ENCODE measurements at places on chromosomes 3 and 15.
A peak's percentile ranks its signal among the peaks of the same experiment; 100 is the strongest.

DNA sequence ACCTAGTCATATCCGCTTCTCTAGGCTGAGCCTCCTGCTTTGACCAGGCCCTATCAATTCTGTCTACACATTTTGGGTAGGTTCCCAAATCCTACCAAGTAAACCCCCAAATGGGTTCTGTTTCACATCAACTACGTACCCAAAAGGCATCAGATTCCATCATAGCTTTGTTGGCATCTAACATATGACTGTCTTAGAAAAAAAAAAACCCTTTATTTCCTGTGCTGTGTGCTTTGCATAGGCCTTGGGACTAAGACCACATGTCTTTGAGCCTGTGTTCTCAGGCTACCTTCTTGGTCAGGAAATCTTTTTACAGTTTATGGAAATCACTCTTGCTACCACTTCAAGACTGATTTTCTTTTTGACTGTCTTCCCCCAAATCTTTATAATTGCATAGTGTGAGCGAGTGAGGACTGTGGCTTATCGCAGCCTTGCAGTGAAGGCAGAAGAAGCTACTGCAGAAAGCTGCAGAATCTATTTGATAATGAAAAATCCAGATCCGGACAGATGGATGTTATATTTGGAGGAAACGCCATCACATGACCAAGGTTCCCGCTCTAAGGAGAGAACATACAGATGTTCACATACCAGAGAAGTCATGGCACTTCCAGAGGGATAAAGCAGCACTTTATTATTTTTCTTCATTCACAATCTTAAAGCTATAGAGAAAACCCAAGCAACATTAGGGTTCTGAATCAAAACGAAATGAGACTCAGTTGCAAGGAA lies 111.2 kb downstream of the EOMES start:
- DNase-seq: no peak

DNA sequence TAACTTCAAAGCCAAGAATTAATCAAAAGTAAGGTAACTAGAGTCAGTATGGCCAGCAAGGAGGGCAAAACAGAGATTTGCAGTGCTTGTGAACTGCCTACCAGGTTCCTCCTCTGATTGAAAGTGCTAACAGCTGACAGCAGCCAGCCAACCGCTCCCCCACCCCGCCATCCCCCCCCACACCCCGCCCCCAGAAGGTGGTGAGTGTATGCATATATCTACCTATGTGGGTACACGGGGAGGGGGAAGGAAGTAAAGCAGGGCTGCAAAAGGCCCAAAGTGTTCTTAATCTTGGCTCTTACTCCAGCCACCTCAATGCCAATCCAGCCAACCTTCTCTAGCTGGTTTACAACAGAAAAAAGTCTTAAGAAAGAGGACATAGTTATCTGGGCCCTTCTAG lies 50.7 kb downstream of the RAF1 start:
- no peak for DNase-seq

GRCh38 chr3:164641071-164641470 lies 437.2 kb downstream of the SI start:
- no peak for DNase-seq

- DNase-seq: no peak
Observed at GRCh38 chr3:123372686-123373473, 76.0 kb downstream of the ADCY5 start.

GRCh38 chr15:88684345-88684744 lies 45.5 kb downstream of the ISG20 start:
- DNase-seq: no peak

- no peak for DNase-seq
Observed at GRCh38 chr3:116776880-116777785, 67.6 kb downstream of the TUSC7 start.

- DNase-seq: no peak
Observed at GRCh38 chr3:49889296-49889695, 14.4 kb downstream of the MST1R start.

DNA sequence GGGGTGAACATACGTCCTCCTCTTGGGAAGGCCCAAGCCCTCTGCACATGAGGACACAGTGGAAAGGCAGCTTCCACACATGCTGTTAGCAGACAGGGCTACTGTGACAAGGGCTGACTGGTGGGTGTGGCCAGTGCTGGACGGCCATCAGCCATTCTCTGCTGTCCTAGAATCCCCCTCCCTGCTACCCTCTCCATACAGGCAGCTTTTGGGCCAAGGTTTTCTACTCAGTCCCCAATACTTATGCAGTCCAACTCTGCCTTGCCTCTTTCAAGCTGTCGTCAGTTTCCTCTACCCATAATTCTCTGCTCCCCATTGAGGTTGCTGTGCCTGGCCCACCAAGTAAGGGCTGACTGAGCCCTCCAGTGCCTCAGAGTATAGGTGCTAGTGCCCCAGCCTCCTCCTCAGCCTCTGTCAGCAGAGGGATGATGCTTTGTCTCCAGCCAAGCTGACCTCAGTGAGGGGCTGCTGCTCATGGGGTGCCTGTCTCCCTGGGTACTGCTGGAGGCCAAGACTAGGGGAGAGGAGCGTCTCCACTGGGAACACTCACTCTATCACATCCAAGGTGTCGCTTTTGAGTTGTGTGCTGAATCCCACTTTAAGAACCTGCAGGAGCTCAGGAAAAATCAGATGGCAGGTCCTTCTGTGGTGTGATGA lies 2.8 kb downstream of the LOXL1 start:
- no peak for DNase-seq

DNA sequence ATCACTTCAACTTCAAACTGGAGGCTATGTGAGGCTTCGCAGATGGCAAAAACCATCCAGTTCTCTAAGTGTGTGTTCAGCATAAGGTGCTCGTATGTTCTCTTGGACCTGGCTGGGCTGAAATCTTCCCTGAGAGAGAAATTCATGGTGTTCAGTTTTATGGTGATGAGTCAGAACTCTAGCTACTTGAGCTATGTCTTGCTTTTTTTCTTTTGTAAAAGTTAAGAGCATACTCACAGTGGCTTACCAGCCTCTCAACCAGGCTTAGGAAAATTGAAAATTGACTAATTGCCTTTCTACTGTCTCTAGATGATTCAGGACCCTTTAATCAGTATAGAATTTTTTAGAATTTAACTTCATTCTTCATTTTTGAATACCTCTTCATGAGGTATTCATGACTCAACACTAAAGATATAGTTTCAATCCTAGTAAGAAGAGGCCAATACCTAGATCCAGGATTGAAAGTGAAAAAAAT lies 617.5 kb downstream of the TBL1XR1 start:
- DNase-seq: peak; percentile 3

DNA sequence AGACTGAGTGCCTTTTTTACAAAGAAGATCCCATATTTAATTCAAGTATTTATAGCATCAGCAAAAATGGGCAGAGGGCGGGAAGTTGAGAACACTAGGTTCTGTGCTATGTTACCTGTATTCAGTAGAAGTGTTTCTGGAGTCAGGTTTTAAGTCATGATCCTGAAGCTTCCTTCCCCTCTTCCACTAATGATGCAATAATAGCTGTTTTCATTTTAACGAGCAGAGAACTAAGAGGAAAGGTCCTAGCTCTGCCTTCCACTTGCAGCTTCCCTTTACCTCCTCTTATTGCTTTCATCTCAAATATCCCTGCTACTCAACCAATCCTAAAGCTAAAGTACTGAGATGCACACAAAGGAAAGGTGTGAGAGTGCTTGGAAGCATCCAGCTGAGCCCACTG lies 16.9 kb upstream of the TMOD3 start:
- no peak for DNase-seq
